ENCODE measurements at places on chromosomes 4 and X.

DNA sequence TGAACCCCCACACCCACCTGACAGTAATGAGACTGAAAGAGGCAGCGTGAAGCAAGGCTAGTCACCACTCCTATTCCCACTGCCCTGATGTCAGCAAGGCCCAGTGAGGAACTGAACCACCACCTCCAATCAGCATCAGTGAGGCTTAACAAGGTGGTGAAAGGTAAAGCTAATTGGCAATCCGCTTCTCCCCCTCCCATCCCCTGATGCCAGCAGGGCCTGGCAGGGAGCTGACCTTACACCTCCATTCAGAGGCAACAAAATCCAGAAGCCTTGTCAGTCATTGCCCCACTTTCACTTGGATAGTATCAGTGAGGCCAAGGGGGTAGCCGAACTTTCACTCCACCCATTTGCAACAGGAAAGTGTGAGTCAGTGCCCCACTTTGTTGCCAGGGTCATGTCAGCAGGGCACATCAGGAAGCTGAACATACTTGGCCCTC, 60.8 kb downstream of the AWAT2 start:
- no peak for DNase-seq

- no peak for DNase-seq
Measured at GRCh38 chr4:158613046-158613445, 58.6 kb downstream of the C4orf46 start.

GRCh38 chr4:174218127-174218790, 65.2 kb downstream of the FBXO8 start:
- no peak for DNase-seq

- no peak for DNase-seq
Measured at GRCh38 chr4:131721883-131722282, 1427.2 kb upstream of the PCDH10 start.

DNA sequence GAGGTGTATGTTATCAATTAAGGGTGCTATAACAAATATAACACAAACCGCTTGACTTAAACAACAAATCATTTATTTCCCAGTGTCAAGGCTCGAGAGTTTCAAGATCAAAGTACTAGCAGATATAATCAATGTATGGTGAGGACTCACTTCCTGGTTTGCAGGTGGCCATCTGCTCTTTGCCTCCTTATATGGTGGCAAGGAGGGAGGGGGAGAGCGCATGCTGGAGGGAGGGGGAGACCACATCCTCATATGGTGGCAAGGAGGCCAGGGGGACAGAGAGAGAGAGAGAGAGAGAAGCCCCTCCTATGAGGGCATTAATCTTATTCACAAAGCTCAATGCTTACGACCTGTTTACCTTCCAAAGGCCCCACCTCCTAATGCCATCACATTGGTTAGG, 372.3 kb upstream of the SPOCK3 start:
- DNase-seq: no peak

GRCh38 chr4:102758241-102759160, 2.3 kb downstream of the MANBA start:
- DNase-seq: no peak

DNA sequence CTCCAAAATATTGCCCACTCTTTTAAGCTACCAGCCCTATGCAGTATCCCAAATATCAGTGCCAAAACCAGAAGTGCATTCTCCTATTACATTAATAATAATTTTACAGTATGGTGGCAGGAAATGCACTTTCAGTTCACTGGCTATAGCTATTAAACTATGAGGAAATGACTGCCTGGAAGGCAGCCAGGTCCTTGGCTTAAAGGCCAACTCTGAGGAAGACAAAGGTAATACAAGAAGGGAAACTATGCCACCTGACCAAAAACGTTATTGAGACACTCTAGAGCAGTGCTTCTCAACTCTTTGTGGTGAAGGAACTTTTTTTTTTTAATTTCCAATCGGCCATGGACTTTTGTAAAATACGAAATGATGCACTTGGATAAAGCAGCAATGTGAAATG, 133.6 kb upstream of the VAMP7 start:
- DNase-seq: no peak

DNA sequence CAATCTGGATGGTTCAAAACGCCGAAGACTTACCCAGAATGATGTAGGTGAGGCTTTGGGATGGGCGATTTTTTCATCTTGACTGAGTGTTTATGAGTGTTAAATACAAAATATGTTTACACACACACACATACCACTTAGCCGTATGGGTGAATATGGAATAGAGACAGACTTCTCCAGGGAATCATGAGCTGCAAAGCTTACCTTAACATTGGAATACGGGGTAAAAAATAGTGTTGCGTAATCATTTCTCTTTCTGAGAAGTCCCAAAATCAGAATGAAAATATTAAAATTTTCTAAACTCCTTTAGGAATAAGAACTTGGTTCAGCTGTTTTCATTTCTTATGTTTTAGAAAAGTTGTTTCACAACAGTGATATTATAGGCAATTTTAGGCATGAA, 63.5 kb downstream of the EGF start:
- DNase-seq: no peak

DNA sequence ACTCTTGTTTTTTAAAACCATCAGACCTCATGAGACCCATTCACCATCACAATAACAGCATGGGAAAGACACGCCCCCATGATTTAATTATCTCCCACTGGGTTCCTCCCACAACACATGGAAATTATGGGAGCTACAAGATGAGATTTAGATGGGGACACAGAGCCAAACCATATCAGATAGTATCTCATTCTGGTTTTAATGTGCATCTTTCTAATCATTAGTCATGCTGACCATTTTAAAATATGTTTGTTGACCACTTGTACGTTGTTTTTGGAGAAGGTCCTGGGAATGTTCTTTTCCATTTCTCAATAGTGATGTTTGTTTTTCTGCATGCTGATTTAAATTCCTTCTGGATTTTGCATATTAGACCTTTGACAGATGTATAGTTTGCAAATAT, 119.0 kb downstream of the RTL3 start:
- DNase-seq: no peak

GRCh38 chrX:109036624-109037023, 300.3 kb upstream of the IRS4 start:
- no peak for DNase-seq

DNA sequence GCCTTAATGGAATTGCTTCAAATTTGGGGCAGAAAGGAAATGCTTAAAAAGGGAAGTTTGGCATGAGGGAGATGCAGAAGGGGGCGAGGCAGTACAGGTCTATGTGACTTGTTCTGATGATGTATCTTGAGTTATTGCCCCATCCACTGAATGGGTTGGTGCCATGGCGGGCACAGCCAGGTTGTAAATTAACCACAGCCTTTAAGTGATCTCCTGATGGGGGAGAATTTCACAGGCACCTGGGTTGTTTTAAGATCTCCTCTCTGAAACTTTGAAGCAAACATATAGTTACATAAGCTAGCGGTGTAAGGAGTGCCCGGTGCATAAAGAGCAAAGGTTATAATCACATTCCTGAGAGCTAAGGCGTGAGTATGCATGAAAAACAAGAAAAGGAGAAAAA, 37.0 kb downstream of the NPY5R start:
- no peak for DNase-seq

DNA sequence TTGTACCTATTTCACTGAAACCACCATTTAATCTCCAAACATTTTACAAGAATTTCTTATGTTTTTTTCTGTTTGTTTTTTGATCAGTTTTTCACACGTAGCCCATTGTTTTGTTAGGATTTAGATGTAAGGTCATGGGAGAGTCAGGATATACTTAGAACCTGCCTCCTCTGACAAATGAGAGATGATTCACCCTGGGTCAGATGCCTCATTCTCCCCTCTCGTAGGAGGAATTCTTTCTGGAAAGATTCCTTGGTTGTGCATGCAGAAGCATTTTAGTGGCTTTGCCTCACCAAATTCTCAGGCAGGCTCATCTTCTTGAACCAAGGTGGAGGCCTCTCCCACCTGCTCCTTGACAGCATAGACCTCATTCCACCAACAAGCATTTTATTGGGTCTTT, 599.3 kb downstream of the SPRY1 start:
- DNase-seq: no peak

DNA sequence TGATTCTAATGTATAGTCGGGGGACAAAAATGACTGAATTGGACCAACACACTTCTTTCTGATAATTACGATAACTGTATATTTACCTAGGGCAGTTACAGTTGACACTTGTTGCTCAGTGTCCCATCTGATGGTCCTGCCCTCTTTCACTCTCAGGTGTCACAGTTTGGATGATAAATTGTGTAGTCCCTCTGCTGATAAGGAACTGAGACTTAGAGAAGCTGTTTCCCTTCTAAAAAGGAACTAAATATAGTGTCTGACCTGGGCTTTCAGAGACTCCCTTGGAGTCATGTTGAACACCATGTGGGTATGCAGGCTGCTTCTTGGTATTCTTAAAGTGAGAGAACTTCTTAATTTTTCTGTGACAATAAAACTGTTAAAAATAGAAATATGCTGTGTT, 23.7 kb upstream of the PNPLA4 start:
- no peak for DNase-seq

DNA sequence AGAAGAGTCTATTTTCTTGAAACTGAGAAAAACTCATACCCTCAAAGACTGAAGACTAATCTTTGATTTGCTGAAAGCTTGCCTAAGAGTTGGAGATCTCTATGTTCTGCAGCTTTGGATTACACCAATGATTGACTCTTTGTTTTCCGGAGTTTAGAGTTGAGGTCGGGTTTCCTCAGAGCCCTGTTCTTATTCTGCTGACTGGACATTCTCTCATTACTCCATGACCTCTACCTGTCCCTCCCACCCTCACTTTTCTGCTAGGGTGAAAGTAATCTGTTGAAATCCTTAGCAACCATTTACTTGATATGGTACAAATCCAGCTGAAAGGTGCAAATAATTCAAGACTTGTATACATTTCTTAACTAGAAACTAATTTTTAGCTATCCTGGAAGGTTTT, 421.5 kb upstream of the FRG1 start:
- DNase-seq: no peak

- DNase-seq: no peak
Measured at GRCh38 chr4:68907245-68907644, 44.4 kb downstream of the UGT2A3 start.

DNA sequence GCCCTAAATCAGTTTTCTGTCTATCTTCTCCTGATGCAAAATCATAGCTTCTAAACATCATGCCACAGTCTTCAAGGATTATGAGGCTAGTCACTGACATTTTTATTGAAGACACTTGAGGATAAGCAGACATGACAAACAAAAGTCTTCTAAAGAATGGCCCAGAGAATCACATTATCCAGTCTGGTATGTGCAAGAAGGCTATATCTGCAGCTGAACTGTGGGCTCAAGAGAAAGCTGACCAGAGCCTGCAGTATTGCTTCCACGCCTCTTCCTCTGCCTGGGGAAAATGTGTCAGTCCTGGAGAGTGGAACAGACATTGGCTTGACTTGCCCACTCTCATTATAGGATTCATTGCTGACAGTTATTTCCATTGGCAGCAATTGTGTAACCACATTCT, 553.5 kb downstream of the SPOCK3 start:
- no peak for DNase-seq

- DNase-seq: no peak
Measured at GRCh38 chr4:112523764-112524505, 8.0 kb upstream of the NEUROG2 start.

DNA sequence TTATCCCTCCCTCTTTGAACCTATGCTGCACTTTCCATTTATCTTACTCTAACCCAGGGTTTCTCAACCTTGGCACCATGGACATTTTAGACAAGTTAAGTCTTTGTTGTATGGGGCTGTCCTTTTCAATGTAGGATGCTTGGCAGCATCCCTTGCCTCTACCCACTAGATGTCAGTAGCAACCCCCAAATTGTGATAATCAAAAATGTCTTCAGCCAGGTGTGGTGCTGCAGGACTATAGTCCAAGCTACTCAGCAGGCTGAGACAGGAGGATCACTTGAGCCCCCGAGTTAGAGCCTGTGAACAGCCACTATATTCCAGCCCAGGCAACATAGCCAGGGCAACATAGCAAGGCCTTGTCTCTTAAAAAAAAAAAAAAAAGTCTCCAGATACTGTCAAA, 7.0 kb downstream of the LRCH2 start:
- DNase-seq: no peak

DNA sequence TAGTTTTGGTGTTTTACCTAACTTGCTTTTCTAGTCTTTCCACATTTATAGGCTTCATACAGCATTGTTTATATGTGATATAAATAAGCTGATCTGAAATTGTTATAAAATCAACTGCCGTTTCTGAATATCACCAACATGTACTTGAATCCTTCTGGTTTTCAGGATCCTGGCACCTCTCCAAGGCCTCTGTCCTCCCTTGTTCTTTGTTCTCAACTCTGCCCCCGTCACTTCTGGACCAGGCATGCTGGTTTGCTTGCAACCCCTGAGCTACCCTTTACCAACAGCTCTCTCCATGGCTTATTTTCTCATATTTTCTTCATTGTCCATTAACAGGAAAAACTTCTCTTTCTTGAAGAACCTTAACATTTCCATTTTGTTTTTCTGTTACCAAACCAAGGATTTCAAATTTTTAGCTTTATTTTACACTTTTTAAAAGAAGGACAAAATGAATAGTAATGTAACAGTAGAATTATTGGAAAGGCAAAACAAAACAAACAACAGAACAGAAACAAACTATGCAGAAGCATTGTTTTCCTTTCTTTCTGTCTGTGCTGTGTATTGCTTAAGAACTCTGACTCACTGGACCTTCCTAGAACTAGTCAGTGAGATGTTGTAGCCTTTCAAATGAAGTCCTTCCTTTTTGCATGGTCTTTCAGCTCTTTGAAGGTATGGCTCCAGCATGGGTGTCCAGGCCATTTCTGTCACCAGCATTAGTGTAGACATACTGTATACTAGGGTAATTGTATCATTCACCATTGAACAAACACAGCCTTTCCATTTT, 44.8 kb downstream of the BANK1 start:
- DNase-seq: no peak

- DNase-seq: no peak
Measured at GRCh38 chr4:11264346-11264745, 164.3 kb downstream of the HS3ST1 start.

- DNase-seq: no peak
Measured at GRCh38 chr4:25131926-25132325, 28.3 kb downstream of the SEPSECS start.

DNA sequence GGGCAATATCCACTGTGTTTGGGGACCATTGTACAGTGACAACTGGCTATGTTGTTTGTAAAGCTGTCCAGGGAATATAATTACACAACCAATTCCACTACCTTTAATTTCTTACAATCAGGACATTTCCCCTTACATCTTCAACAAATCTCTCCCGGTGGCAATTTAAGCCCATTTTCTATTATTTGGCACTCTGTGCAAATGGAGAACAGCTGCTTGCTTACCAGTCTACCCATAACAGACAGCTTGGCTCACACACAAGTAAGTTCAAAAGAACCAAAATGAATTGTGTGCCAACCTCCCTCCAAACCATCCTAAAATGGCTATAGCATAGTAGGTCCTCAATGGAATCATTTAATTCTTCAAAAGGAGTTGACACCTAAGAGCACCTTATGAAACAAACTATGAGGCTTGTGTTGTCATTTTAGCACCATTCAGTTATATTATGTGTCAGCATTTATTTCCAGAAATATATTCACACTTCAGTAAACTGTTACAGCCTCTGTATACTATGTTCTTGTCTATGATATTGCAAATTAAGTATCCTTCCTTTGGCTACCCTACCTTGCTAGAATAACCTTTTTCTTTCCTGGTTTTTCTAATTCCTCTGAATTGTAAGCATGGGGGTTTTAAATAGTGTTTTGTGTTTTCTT, 18.4 kb downstream of the GABRA4 start:
- DNase-seq: no peak

Data from cortex of kidney (tissue), 1 donor.